ENCODE measurements at places on chromosomes 12 and 14.
A peak's percentile ranks its signal among the peaks of the same experiment; 100 is the strongest.

DNA sequence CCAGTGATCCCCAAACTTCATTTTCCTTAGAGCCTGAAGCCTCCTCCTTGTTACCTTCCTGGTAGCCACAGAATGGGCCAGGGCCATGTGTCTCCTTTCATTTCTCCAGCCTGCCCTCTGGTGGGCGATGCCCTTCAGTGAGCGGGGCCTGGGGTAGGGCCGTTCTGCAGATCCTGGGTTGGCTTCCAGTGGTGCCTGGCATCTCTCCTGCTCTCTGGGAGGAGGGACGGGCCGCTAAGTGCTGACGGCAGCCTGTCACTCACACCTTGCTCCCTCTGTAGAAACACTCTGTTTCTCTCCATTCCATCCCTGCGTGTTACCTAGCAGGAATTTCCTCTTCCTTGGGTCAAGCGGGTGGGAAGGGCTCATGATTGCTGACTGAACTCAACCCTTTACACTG lies 232.1 kb downstream of the CACNA1C start:
- DNase-seq, result peak; percentile 40

DNA sequence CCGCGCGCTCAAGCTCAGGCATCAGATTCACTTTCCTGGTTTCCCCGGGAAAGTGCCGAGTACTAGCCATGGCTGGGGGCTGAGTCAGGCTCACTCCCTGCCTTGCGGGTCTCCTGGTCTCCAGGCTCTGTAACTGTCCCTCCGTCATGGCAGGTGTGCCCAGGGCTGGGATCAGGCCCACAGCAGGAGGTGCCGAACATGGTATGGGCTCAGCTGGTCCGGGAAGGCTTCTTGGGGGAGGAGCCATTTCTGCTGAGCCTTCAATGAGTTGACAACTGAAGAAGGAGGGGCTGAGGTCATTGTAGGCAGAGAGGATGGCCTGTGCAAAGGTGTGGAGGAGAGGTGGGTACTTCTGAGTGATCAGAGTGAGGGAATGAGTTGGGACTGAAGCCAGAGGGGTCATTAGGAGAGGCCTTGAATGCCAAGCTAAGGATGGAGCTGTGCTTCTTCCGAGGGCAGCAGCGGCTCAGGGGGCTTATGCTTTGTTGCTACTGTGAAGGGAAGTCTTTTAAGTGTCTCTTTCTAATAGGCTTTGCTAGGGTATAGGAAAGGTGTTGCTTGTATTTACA lies 769 bp downstream of the EXOC3L4 start:
- no peak for DNase-seq

DNA sequence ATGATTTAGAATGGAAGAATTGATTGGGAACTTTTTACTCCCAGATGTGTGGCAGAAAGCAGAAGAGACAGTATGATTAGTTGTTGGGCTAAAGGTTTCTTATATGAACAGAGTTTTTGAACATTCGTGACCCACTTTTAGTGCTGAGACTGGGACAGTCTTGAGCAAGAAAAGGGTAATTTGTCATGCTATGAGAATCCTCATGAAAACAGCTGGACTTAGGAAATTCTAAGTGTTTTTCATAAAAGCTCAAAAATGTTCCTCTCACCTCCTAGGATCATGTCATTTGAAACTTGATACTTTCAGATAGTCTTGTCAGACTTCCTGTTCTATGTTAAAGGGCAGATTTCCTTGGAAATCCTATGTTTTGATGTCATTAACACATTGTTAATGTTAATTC lies 86.1 kb downstream of the MGAT4C start:
- DNase-seq, result no peak

DNA sequence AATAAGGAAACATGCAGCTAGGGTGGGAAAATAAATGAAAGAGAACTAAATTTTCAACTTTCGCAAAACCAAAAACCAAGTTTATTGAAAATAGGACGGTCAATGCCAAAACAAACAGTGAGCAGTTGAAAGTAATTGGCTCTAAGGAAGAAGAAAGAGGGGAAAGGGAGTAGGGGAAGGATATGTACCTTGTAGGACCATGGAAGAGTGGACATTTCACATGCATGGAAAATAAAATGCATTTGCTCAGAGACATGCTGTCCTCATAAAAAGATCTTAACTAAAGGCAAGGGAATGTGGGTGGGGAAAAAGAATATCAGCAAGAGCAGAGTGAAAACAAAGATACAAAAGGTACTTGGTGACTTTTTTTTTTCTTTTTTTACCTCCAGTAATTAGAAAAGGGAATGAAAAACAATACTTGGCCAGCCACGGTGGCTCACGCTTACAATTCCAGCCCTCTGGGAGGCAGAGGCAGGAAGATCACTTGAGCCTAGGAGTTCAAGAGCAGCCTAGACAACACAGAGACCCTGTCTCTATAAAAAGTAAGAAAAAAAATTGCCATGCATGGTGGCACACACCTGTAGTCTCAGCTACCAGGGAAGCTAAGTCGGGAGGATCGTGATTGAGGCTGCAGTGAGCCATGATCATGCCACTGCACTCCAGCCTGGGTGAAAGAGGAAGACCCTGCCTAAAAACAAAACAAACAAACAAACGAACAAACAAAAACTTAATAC lies 6.6 kb downstream of the TXNDC16 start:
- DNase-seq, result no peak

DNA sequence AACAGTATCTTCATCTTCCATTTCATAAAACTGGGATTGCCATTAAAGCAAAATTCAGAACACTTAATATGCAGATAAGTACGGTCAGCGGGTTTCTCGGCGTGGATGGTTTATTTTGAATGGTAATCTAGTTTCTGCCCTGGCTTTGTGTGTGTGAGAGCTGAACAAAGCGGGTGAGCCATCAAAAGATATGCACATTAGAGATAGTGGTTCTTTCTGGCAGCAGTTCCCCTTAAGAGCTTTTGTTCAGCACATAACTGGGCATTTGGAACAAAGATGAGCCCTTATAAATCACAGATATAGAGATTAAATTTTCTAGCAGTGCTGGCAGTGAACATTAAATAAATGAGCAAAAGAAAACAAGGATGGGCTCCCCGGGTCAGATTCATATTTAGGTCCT lies 207.5 kb downstream of the CALM1 start:
- no peak for DNase-seq

- no peak for DNase-seq
Measured at GRCh38 chr14:99064262-99064954, 207.6 kb downstream of the BCL11B start.

Measured in NCI-H460 (cell line).